ENCODE measurements at places on chromosomes 6 and 20. TPM values are rescaled to one million over a fixed set of nuclear protein-coding genes. Genes with fewer than 3 reads are reported as not detected.

Gene AIF1
- total RNA-seq, result 42.6 TPM

Gene TSBP1
- not detected for total RNA-seq

Gene KCNK16
- total RNA-seq, result not detected

Gene SLC32A1
- total RNA-seq, result not detected

Gene PLCB4
- total RNA-seq, result 32.1 TPM

Gene GABRR1
- total RNA-seq, result not detected

Gene TFAP2D
- not detected for total RNA-seq

Gene CDKN1A
- 27.4 TPM for total RNA-seq

Gene IL17F
- total RNA-seq, result not detected

Gene TBX18
- 68.1 TPM for total RNA-seq

Gene WFDC5
- 0.26 TPM for total RNA-seq

Gene WFDC6
- not detected for total RNA-seq

Gene FGD2
- 12.8 TPM for total RNA-seq

Gene SAPCD1
- total RNA-seq, result 0.90 TPM

Gene GNMT
- 0.42 TPM for total RNA-seq

Gene WFDC10B
- total RNA-seq, result not detected

Gene TCP11
- 0.37 TPM for total RNA-seq

Gene TAGAP
- total RNA-seq, result 2.5 TPM

Gene ADTRP
- total RNA-seq, result 7.4 TPM

All from urinary bladder (tissue), 4 donors.